ENCODE measurements at places on chromosomes 7 and 10. TPM values are rescaled to one million over a fixed set of nuclear protein-coding genes. Genes with fewer than 3 reads are reported as not detected.

The NOLC1 gene
- total RNA-seq = 107 TPM

The MSS51 gene
- 4.1 TPM for total RNA-seq

The SPDYE2B gene
- not detected for total RNA-seq

- DNase-seq = no peak
These were observed 1202.7 kb downstream of the SORCS3 start for GRCh38 chr10:105843786-105844185.

DNA sequence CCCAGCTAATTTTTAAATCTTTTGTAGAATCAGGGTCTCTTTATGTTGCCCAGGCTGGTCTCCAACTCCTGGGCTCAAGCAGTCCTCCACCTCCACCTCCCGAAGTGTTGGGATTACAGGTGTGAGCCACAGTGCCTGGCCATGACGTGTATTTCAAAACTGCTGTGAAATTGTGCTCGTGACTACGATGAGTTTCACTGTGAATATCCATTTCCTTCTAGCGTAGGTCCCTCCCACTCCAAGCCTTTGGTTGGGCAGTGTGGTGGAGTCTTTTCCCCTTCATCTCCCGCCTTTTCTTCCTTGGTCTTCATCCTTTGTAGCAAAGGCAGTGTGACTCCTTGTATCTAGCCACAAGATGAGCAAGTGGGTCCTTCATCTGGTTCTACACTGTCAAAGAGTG lies 56.2 kb downstream of the CUL1 start:
- DNase-seq = no peak

DNA sequence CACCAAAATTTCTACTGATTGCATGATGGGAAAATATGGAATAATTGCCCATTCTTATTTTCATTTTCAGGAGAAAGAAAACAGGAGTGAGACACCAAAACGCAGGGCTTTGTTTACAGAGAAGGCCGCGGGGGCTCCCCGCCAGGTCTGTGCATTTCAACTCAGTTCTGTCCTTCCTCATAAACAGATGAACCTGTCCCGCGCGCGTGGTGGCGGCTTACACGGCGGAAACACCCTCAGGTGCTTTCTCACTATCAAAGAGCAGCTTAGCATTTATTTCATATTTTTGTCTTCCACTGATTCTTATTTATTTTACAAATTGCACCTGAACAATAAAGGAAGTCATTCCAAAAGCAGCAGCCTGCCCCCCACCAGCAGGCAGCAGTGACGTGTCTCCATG lies 579.4 kb downstream of the PTPRN2 start:
- DNase-seq = no peak

GRCh38 chr10:3245395-3245794 lies 72.8 kb upstream of the PITRM1 start:
- no peak for DNase-seq

- DNase-seq = no peak
These were observed 4.9 kb downstream of the ZDHHC16 start for GRCh38 chr10:97450828-97451227.

DNA sequence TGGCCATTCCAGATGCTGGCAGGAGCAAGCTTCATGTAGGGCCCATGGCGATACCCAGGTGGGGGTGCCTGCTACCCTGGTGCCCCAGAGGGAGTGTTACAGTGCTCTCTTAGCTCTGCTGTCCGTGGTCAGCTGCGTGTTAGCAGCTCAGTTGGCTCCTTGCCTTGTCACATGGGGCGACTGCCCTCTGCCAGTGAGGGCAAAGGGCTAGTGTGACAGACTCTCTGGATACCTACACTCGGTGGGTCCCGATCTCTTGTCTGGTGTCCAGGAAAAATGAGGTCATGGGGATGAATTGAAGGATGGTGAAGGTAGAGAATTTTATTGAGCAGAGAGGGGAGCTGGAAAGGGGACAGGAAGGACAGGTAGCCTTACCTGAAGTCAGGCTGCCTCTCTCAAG lies 152.2 kb downstream of the CYP26A1 start:
- no peak for DNase-seq

DNA sequence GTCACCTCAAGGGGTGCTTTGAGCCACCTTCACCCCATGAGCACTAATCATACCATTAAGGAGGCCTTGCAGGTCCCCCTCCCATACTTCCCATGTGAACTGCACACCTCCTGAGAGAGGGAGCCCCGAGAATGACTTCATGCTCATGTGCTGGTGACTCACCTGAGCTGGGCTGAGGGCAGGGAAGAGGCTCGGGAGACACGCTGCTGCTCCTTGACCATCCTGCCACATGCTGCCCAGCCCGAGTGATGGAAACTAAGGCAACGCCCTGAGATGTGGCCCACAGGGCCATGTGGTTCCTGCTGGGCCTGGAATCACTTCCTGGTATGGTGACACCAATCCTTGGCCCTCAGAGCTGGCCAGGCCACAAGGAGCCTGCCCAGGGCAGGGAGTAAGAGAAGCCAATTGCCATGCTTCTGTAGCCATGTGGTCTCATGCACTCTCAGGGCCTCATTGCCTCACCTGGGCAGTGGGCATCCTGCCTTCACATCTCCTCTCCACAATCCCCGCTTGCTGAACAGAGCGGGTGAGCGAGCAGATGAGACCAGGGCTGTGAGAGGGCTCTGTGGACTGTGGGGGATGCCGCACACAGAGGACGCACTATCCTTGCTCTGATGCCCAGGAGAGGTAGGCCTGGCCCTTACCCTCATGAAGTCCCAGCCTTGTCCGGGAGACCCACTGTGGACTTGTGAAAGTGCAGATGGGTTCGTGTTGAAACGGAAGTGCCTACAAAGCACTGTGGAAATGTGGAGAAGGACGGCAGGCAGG lies 18.3 kb upstream of the PPIF start:
- no peak for DNase-seq

GRCh38 chr7:149809215-149809614 lies 29.0 kb upstream of the ZNF862 start:
- DNase-seq = no peak

GRCh38 chr7:12222889-12223579 lies 11.9 kb downstream of the TMEM106B start:
- no peak for DNase-seq

- DNase-seq = no peak
These were observed 1.7 kb downstream of the GPR158 start for GRCh38 chr10:25176421-25176968.

DNA sequence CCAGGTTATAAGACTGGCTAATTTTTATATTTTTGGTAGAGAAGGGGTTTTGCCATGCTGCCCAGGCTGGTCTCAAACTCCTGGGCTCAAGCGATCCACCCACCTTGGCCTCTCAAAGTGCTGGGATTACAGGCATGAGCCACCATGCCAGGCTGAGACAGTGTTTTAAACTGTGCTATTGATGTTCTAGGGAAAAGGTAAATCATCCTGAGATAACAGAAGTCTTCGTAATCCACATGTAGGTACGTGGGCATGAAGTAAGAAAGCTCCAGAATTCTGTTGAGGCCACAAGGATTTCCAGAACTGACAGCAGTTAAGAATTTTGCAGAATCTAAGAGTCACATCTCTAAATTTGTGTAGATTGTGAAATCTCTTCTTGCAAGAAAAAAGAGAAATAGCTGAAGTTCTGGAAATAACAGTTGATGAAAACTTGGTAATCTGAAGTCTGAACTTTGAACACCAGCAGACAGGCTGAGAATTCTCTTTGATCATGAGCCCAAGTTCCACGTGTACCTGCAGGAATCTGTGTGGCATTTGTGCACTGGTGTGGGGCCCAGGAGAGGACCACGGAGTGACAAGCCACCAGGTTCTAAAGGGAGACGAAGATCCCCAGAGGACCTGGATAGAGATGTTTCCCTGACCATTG lies 24.6 kb downstream of the C7orf33 start:
- no peak for DNase-seq

- DNase-seq = no peak
These were observed 86.5 kb upstream of the CXCL12 start for GRCh38 chr10:44471410-44471809.

DNA sequence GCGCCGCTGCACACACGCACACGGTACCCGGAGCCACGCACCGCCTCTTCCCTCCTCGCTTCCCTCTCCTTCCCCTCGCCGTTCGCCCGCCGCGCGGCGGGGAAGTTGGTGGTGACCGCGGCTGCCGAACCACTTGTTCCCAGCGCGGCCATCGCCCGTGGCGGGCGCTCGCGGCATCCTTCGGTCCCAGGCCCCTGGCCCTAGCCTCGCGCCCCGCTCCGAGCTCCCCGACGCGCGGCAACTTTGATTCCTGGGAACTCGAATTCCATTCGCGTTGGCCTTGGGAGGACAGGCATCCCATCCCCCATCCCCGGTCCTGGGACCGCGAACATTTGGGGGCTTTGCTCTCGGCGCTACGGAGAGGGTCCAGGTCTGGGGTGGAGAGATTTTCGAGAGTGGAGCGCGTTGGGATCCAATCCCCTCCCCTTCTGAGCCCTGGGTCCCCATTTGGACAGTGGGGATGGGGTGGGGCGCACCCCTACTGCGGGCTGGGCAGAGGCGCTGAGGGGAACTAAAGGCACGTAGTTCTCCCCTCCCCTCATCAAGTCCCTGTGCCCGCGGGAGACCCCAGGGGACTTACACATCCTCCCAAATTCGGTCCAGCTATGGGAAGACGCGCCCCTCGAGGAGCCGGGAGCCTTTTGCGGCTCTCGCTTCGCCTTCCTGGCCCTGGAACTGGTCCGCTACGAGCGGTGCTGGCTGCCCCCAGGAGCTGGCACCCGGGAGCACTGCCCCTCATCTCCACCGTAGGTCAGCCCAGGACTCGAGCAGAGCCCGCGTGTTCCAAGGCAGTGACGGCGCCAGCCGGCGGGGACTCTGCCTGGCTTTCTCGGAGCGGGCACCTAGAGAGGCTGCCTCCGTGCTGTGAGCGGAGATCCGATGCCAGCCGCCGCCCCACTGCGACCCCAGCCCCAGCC lies 834 bp downstream of the CDH23 start:
- DNase-seq = peak; percentile 23

GRCh38 chr7:43884209-43884608 lies 14.9 kb upstream of the MRPS24 start:
- no peak for DNase-seq
